ENCODE measurements at places on chromosomes 1 and 21.
A peak's percentile ranks its signal among the peaks of the same experiment; 100 is the strongest.

DNA sequence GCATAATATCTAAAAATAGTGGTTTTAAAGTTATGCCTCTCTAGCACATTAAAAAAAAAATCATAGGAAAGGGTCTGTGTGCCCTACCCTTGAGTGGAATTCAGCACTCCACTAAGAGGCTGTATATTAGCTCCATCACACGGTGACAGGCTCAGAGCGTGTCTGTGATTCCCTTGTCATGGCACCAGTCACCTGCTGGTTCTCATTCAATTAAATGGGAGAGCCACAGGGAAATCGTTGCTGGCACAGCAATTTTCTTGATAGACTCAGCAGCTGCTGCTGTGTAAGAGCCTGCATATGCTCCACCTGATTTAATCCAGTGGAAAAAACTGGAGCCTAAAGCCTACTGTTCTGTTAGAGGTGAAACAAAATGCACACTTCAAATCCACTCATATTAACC lies 9.5 kb downstream of the ATP6V1G3 start:
- no peaks in the 10 kb centered on the region for H3K36me3 ChIP-seq
- no peak overlapping the region for H3K4me3 ChIP-seq
- peaks cover 2% of the 10 kb centered on the region for H3K27me3 ChIP-seq
- peaks cover 6% of the 10 kb centered on the region for H3K4me1 ChIP-seq

- peaks cover 5% of the 10 kb centered on the region for H3K27me3 ChIP-seq
- no peak overlapping the region for H3K4me3 ChIP-seq
- no peak for DNase-seq
- H3K36me3 ChIP-seq: no peaks in the 10 kb centered on the region
- peaks cover 16% of the 10 kb centered on the region for H3K4me1 ChIP-seq
Observed at GRCh38 chr1:93757256-93758036, 75.8 kb upstream of the BCAR3 start.

GRCh38 chr1:85296980-85297379 lies 20.5 kb upstream of the BCL10 start:
- H3K4me3 ChIP-seq: no peak overlapping the region
- no peak overlapping the region for H3K27ac ChIP-seq
- no peaks in the 10 kb centered on the region for H3K36me3 ChIP-seq

- no peaks in the 10 kb centered on the region for H3K36me3 ChIP-seq
- H3K27ac ChIP-seq: no peak overlapping the region
- H3K27me3 ChIP-seq: no peaks in the 10 kb centered on the region
- no peak for DNase-seq
Observed at GRCh38 chr1:240020871-240021270, 70.8 kb upstream of the FMN2 start.

DNA sequence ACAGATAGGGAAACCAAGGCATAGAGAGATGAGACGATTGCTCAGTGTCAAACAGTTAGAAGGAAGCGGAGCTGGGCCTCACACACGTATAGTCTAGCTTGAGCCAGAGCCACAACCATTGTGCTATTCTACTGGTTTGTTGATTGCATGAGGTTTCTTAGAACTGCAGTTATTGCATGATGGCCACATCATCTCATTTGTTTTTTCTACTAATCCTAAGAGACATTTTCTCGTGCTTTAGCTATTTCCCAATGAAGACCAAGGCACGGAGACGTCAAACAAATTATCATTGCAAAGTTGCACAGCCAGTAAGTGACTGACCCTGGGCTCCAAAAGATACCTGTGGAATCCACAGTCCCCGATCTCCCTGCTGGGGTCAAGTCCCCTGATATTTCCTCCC lies 25.1 kb upstream of the ZNF362 start:
- H3K27me3 ChIP-seq: peaks cover 3% of the 10 kb centered on the region
- H3K4me3 ChIP-seq: no peak overlapping the region
- H3K36me3 ChIP-seq: no peaks in the 10 kb centered on the region
- no peak for DNase-seq
- peaks cover 38% of the 10 kb centered on the region for H3K4me1 ChIP-seq
- no peak overlapping the region for H3K27ac ChIP-seq

GRCh38 chr1:34405266-34405959 lies 228.7 kb downstream of the C1orf94 start:
- H3K4me1 ChIP-seq: no peaks in the 10 kb centered on the region
- peaks cover 4% of the 10 kb centered on the region for H3K27me3 ChIP-seq
- no peak overlapping the region for H3K27ac ChIP-seq
- no peak overlapping the region for H3K4me3 ChIP-seq
- DNase-seq: no peak

- H3K36me3 ChIP-seq: no peaks in the 10 kb centered on the region
- DNase-seq: no peak
- H3K4me1 ChIP-seq: no peaks in the 10 kb centered on the region
- no peaks in the 10 kb centered on the region for H3K27me3 ChIP-seq
Observed at GRCh38 chr21:23398726-23399125, 2208.6 kb downstream of the MRPL39 start.

GRCh38 chr1:8015036-8015808 lies 10.9 kb downstream of the ERRFI1 start:
- peaks cover 38% of the 10 kb centered on the region for H3K4me1 ChIP-seq
- peaks cover 20% of the 10 kb centered on the region for H3K36me3 ChIP-seq
- no peak overlapping the region for H3K4me3 ChIP-seq
- peak overlapping the region; percentile 52 for H3K27ac ChIP-seq

- no peaks in the 10 kb centered on the region for H3K36me3 ChIP-seq
- no peak overlapping the region for H3K4me3 ChIP-seq
- H3K27ac ChIP-seq: no peak overlapping the region
- peak; percentile 67 for DNase-seq
- H3K4me1 ChIP-seq: no peaks in the 10 kb centered on the region
Observed at GRCh38 chr1:157496121-157496526, 56.2 kb downstream of the FCRL5 start.

DNA sequence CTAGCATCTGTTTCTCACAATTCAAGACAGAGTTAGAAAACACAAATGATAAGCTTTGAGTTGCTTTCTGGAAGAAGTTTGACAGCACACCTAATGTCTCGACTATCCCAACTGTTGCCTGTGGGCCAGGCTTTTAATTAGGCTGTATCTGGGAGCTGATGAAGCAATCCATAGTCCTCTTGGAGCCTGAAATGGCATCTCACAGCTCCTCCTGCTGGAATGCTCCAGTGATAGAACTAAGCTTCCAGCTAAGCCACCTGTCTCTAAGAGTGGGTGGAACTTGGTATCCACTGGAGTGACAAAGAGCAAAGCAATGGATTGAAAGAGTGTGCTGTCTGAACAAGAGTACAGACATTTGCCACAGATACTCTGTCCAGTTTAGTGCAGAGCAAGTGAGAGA lies 605.3 kb upstream of the NR5A2 start:
- H3K36me3 ChIP-seq: no peaks in the 10 kb centered on the region
- peak; percentile 20 for DNase-seq
- no peak overlapping the region for H3K27ac ChIP-seq
- no peaks in the 10 kb centered on the region for H3K4me1 ChIP-seq
- H3K27me3 ChIP-seq: no peaks in the 10 kb centered on the region
- H3K4me3 ChIP-seq: no peak overlapping the region

GRCh38 chr1:231319080-231319479 lies 18.6 kb downstream of the EXOC8 start:
- H3K4me3 ChIP-seq: no peak overlapping the region
- no peak for DNase-seq
- H3K27ac ChIP-seq: no peak overlapping the region
- peaks cover 3% of the 10 kb centered on the region for H3K27me3 ChIP-seq
- no peaks in the 10 kb centered on the region for H3K36me3 ChIP-seq

DNA sequence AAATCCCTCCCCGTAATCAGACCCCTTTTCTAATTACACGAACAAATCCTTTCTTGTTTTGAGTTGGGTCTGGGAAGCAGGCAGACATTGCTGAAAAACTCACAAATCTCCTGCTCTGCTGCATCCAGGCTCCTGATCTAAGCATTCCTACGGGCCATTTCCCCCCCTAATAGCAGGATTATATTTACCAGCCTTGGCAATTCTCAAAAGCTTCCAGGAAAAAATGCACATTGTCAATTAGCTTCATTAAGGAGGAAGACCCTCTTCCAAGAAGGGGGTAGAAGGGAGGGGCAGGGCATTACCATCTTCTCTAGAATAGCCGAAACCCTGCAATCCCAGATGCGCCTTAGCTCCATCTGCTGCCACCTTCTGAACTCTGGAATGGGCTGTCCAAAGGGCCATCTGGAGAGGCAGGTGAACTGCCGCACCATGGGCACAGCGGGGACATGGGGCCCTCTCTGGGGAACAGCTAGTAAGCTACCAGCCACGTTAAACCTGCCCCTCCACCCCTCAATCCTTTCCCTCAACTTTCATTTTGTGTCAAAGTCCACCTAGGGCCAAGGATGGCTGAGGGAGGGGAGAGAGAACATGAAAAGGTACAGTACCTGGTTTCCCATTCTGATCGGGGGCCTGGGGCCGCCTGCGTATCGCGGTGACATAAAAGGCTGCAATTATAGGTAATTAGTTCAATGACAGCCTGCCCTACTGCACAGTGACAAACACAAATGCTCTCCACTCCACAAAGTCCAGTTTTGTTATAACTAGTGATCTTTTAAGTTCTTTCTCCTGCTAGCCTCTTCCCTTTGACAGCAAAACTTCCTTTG lies 56.8 kb downstream of the MRPL37 start:
- H3K27me3 ChIP-seq: peaks cover 24% of the 10 kb centered on the region
- peaks cover 9% of the 10 kb centered on the region for H3K36me3 ChIP-seq
- DNase-seq: no peak
- H3K4me1 ChIP-seq: peaks cover 34% of the 10 kb centered on the region

DNA sequence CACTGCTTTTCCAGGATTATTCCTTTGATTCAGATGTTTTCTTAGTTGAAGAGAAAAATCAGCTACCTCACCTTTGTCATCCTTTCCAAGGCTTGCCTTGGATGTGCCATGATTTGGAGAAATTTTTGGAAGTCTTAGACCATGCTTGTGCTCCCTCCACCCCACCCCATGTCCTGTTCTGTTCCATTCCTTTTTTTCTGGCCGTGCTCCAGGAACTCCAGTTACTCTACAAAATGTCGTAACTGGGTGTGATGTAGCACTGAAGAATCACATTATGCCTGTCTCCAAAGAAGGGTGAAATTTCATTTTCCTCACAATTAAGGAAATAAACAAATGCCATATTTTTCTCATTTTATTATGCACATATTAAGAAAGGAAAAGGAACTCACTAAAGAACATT lies 217.8 kb upstream of the ZRANB2 start:
- no peaks in the 10 kb centered on the region for H3K27me3 ChIP-seq
- H3K4me3 ChIP-seq: no peak overlapping the region

- H3K27ac ChIP-seq: no peak overlapping the region
- H3K36me3 ChIP-seq: no peaks in the 10 kb centered on the region
- H3K4me1 ChIP-seq: no peaks in the 10 kb centered on the region
- peak; percentile 56 for DNase-seq
- peaks cover 2% of the 10 kb centered on the region for H3K27me3 ChIP-seq
- no peak overlapping the region for H3K4me3 ChIP-seq
Observed at GRCh38 chr1:9101510-9102146, 27.3 kb downstream of the GPR157 start.

DNA sequence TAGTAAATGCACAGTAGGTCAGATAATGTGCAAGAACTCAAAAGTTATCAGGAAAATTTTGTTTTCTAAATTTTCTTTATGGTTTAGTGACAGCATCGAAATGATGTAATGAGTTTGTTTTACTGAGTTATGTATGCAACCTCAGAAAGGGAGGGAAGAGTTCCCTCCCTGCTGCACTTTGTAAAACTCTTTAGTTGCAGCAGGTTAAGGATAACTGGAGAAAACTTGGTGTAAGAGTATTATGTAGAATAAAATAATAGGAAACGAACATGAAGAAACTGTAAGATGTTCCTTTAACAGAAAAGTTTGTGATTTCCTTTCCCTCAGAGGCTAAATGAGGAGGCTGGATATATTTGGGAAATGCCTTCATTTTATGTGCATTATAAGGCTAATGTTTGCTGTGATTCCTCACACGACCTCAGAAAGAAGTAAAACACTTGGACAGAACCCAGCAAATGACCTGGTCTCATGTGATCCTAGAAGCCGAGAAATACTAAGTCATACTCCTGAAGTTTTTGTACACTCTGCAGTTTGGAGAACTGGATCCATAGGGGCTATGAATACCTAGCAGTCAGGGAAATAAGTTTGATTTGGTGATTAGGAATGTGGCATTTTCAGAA lies 35.4 kb downstream of the ADGRL2 start:
- H3K36me3 ChIP-seq: peaks cover 9% of the 10 kb centered on the region
- DNase-seq: no peak
- H3K4me1 ChIP-seq: peaks cover 53% of the 10 kb centered on the region
- no peaks in the 10 kb centered on the region for H3K27me3 ChIP-seq

- H3K27ac ChIP-seq: no peak overlapping the region
- peaks cover 6% of the 10 kb centered on the region for H3K27me3 ChIP-seq
- H3K36me3 ChIP-seq: peaks cover 62% of the 10 kb centered on the region
Observed at GRCh38 chr1:156475568-156476500, 24.7 kb downstream of the MEF2D start.

DNA sequence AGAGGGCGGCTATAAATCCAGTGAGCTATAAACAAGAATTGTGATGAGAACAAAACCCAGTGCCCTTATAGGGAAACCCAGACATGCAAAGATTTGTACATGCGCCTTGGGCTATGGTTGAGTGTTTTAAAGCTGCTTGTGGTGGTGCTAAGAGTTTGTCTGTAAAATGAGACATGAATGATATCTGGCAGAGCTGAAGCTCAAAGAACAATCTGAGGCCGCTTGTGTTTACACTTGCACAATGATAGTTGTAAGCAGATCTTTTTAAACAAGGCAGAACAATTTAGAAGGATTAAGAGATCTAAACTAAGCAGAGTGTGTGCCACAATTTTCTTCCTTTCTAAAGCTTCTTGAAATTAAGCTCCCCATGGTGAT lies 80.4 kb upstream of the ADAMTS5 start:
- no peak for DNase-seq
- no peaks in the 10 kb centered on the region for H3K27me3 ChIP-seq
- no peaks in the 10 kb centered on the region for H3K4me1 ChIP-seq

GRCh38 chr1:174872615-174873058 lies 127.1 kb upstream of the CACYBP start:
- no peaks in the 10 kb centered on the region for H3K27me3 ChIP-seq
- no peak overlapping the region for H3K4me3 ChIP-seq
- peaks cover 17% of the 10 kb centered on the region for H3K4me1 ChIP-seq
- H3K36me3 ChIP-seq: no peaks in the 10 kb centered on the region
- DNase-seq: no peak

DNA sequence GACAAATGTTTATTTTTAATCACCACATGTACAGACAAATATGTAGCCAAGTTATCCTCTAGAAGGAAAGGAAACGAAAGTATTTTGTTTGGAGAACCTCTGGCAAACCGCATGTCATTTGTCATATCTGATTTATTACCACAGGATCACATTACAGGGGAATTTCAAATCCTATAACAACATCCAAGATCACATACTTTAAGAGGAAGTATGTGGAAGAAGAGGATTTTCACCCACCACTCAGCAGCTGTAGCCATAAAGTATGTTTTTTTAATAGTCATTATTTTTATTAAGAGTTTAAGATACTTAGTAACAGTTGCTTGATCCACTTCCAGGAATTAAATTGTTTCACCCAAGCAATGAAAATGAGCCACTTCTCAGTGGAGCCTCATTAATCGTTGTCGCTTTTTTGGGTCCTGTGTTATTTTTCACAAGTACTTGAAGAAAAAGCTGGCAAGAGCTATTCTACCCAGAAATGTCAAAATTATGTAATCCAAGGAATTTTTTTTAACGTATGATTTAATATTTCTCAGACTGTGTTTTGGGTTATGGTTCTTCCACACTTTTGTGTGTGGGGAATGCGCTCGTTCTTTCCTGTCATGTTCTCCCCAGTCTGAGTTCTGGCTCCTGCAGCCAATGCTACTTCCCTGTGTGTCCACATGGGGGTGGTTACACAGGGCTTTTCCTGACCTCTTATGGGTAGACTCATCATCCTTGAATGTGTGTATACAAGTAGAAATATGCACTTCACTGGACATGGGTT lies 6.9 kb downstream of the SERTAD4 start:
- no peak overlapping the region for H3K27ac ChIP-seq
- no peaks in the 10 kb centered on the region for H3K36me3 ChIP-seq
- peak; percentile 41 for DNase-seq
- no peak overlapping the region for H3K4me3 ChIP-seq

GRCh38 chr1:11529330-11529729 lies 50.4 kb downstream of the DISP3 start:
- H3K36me3 ChIP-seq: no peaks in the 10 kb centered on the region
- peaks cover 5% of the 10 kb centered on the region for H3K27me3 ChIP-seq
- no peak for DNase-seq
- H3K4me1 ChIP-seq: no peaks in the 10 kb centered on the region
- no peak overlapping the region for H3K4me3 ChIP-seq

All from endothelial cell (in vitro differentiated cells).